Tibial nerve (tissue), 4 donors: ENCODE measurements at places on chromosomes 1 and 21. TPM values are rescaled to one million over a fixed set of nuclear protein-coding genes. Genes with fewer than 3 reads are reported as not detected.
A peak's percentile ranks its signal among the peaks of the same experiment; 100 is the strongest.

AGL gene
- total RNA-seq = 14.7 TPM

LMO4 gene
- total RNA-seq = 43.2 TPM

- H3K4me1 ChIP-seq = no peaks in the 10 kb centered on the region
- no peak overlapping the region for H3K4me3 ChIP-seq
- H3K27ac ChIP-seq = no peak overlapping the region
- no peak for DNase-seq
- no peaks in the 10 kb centered on the region for H3K36me3 ChIP-seq
- no peaks in the 10 kb centered on the region for H3K27me3 ChIP-seq
These were observed 144.2 kb downstream of the LYPLAL1 start for GRCh38 chr1:219317762-219318353.

- no peak overlapping the region for H3K4me3 ChIP-seq
- H3K36me3 ChIP-seq = no peaks in the 10 kb centered on the region
- H3K27ac ChIP-seq = no peak overlapping the region
- no peaks in the 10 kb centered on the region for H3K27me3 ChIP-seq
These were observed 67.1 kb downstream of the MAN1C1 start for GRCh38 chr1:25683731-25684130.

DNA sequence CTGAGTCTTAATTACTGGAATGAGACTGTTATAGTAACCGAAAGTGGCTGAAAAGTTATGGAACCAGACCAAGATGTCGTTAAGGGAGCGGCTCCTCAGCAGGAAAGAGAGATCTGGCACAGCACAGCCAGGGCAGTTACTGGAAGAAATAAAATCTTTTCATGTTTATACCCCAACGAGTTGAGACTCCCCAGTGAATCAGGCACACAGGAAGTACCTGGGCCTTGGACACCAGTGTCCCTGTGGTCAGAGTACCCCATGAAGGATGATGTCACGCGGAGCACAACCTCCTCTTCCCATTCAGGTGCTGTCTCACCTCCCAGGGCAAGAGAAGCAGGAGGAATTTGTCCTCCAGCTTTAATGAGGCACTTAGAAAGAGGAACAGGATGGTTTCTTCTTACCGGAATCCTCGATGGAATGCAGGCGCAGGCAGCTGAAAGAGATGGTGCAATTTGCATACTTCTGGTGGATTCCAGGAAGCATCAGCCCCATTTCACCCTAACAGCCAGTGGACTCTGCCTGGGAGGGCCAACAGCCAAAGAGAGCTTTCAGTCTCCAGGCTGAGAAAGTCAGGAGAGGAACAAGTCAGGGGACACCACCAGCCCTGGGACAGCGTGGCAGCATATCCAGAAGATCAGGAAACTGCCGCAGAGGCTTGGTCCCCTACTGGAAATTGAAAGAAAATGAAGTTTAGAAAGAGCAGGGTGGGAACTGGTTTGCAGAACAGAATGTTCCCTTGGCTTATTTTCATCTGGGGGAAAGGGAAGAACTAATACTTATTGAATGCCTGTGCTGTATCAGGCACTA, 35.9 kb upstream of the CTTNBP2NL start:
- peaks cover 10% of the 10 kb centered on the region for H3K4me1 ChIP-seq
- H3K36me3 ChIP-seq = no peaks in the 10 kb centered on the region
- H3K27me3 ChIP-seq = no peaks in the 10 kb centered on the region
- DNase-seq = peak; percentile 36
- peak overlapping the region; percentile 69 for H3K27ac ChIP-seq
